Jurkat, Clone E6-1 (cell line): ENCODE measurements at places on chromosomes 1 and 21.
A peak's percentile ranks its signal among the peaks of the same experiment; 100 is the strongest.

- DNase-seq = peak; percentile 71
These were observed 102.3 kb upstream of the TIAM1 start for GRCh38 chr21:31446226-31446855.

DNA sequence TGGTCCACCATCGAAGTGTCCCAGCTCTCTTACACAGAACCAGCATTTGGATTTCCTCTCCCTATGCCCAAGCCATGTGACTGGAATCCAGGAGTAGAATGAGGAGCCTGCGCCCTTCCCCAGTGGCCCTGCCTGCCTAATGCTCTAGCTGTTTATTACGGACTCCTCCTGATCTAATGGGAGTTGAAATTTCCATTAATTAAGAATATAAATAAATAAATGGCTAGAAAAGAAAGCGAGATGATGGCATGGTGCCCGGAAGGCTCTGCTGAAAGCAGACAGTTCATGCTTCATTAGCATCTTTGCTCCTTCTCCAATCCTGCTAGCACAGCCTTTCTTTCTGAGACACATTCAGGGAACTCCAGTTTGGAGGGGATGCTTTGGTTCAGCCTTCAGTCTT, 216.2 kb downstream of the SEC16B start:
- no peak for DNase-seq

DNA sequence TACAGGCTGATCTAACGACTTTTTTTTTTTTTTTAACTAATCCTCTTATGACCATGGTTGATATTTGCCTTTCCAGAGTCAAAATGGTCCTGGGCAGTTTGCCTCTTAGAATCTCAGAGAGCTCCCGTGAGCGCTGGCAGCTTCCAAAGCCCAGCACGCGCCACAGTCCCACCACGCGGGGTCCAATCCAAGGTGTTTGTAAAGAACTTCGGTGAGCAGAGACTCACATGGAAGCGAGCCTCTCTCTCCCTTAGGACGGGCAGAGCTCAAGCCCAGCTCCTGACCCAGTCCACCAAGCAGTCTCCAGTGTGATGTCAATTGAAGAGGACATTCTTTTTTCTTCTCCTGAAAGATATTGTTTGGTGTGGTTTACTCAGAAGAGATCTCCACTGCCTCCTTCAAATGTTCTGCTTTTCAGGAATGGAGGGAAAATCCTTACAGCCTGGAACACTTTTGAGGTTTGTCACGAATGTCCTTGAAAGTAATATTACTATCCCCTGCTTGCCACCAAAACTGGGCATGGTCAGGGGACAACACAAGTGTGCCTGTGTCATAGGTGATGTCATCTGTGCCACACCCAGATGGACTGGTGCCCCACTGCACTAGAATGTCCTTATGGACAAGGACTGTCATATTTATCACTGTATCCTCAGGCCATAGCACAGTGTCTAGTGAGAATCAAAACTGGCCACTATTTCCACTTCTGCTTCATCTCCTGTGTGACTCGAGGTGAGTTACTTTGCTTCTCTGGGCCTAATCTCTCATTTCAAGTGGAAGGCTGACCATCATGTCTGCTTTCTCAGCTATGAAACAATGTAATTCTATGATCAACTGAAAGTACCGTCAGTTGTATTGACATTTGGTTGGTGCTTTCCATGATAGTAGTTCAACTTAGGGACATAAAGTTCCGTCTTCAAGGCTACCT, 97.4 kb upstream of the EDEM3 start:
- DNase-seq = no peak

GRCh38 chr1:52955129-52955970, 28.3 kb downstream of the SCP2 start:
- DNase-seq = no peak

DNA sequence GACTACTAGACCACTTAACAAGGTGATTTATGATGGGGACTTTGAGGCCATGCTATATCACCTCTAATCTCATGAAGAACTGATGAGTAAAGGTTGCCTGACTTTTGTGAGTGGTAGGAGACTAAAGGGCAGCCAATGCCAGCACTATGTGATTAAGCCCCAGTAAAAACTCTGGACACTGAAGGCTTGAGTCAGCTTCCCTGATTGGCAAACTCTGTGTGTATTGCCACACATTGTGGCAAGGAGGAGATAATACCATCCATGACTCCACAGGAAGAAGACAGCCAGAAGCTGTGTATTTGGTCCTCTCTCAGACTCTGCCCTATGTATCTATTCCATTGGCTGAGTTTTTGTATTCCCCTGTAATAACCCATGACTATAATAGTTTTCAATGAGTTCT, 413.3 kb upstream of the ZRANB2 start:
- DNase-seq = no peak

DNA sequence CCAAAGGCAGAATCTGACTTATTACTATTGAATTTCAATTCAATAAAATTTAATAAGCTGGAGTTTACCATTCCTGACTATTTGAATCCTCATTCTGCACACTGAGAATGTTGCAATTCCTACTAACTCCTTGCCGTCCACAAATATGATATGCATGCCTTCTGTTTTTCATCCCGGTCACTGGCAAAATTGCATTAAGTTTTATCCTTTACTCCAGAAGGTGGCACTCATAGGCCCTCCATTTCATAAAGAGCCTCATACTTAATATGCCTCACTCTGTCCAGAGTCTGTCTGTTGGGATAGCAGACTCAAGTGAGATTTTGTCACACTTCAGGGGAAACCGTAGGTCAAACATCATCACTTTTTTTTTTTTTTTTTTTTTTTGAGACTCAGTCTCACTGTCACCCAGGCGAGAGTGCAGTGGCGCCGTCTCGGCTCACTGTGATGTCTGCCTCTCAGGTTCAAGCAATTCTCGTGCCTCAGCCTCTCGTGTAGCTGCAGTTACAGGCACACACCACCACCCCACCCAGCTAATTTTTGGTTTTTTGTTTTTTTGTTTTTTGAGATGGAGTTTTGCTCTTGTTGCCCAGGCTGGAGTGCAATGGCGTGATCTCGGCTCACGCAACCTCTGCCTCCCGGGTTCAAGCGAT, 27.3 kb downstream of the F11R start:
- DNase-seq = peak; percentile 18

- DNase-seq = no peak
These were observed 65.6 kb upstream of the ARHGAP29 start for GRCh38 chr1:94303005-94303404.

DNA sequence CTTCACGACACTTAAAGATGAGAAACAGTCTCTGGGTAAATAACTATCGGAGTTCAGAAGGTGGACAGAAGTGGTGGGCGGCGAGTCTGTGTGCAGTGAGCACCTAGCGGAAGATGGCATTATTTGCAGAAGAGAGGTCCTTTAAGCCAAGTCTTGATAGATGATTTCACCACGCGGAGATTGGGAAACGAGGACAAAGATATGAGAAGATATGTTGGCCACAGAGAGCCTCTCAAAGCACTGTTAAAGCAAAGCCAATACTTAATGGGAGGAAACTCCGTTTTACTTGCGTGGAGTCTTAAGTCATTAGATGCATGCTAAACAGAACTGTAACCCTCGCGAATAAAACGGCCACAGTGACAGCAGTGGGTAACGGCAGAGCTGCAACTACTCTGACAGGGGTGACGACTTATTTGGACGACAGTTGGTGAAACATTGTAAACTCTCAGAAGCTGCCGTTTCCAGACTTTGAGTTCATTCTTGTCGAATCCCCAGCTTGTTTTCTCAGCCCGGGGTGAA, 577 bp upstream of the CEP350 start:
- no peak for DNase-seq

GRCh38 chr1:8061673-8062386, 35.7 kb upstream of the ERRFI1 start:
- no peak for DNase-seq

DNA sequence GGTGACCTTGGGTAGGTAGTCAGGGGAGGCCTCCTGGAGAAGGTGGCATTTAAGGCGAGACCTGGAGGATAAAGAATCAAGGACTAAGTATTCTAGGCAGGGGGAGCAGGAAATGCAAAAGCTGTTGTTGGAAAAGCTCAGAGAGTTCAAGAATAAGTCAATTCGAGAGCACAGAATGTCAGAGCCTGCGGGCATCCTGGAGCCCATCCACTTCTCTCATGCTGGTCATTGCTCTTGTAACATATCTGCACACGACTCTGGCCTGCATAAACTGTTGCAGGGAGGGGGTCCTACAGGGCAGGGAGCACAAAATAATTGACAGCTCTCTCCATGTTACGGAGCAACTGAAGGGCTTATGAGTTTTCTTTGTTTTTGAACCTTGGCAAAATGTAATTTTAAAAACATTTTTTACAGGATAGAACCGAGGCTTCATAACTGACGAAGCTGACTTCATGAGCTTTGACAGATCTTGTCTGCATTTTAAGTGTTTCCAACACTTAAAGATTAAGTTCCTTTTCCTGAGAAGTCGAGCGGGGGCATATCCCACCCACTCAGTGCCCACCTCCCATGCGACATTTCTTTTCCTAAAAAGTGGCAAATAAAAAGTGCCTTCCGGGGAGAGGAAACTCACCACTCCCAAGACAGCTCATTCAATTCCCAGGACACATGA, 4.2 kb downstream of the PLA2G5 start:
- no peak for DNase-seq
